Dorsolateral prefrontal cortex (tissue), 122 donors: ENCODE measurements at places on chromosomes 1 and 21. TPM values are rescaled to one million over a fixed set of nuclear protein-coding genes. Genes with fewer than 3 reads are reported as not detected.

PHF13 gene
- 14.3 TPM for total RNA-seq

TMEM53 gene
- total RNA-seq = 13.4 TPM

DSCAM gene
- total RNA-seq = 23.9 TPM

IFI16 gene
- total RNA-seq = 33.1 TPM

RIPPLY3 gene
- total RNA-seq = not detected

MARK1 gene
- 24.0 TPM for total RNA-seq

CFHR3 gene
- not detected for total RNA-seq
